ENCODE measurements at places on chromosomes 12 and 14.
A peak's percentile ranks its signal among the peaks of the same experiment; 100 is the strongest.

GRCh38 chr12:124722878-124723277 lies 140.8 kb downstream of the SCARB1 start:
- DNase-seq: no peak

GRCh38 chr12:14844401-14844800 lies 1.1 kb upstream of the ART4 start:
- DNase-seq: no peak

GRCh38 chr12:45879363-45879895 lies 110.9 kb downstream of the SCAF11 start:
- DNase-seq: no peak

DNA sequence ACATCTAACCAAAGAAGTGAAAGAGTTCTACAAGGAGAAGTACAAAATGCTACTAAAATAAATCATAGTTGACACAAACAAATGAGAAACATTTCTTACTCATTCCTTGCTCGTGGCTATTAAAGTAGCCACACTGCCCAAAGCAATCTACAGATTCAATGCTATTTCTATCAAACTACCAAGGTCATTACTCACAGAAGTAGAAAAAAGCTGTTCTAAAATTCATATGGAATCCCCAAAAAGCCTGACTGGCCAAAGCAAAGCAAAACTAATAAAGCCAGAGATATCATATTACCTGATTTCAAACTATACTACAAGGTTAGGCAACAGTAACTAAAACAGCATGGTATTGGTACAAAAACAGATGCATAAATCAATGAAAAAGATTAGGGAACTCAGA lies 305.6 kb downstream of the RPAP3 start:
- DNase-seq: no peak

- peak; percentile 73 for DNase-seq
Measured at GRCh38 chr14:54175298-54175942, 218.8 kb upstream of the BMP4 start.

GRCh38 chr14:51823706-51824105 lies 36.7 kb upstream of the GNG2 start:
- no peak for DNase-seq

- no peak for DNase-seq
Measured at GRCh38 chr12:103716517-103717196, 124.4 kb downstream of the NT5DC3 start.

GRCh38 chr12:49507139-49507538 lies 31.7 kb upstream of the KCNH3 start:
- no peak for DNase-seq

DNA sequence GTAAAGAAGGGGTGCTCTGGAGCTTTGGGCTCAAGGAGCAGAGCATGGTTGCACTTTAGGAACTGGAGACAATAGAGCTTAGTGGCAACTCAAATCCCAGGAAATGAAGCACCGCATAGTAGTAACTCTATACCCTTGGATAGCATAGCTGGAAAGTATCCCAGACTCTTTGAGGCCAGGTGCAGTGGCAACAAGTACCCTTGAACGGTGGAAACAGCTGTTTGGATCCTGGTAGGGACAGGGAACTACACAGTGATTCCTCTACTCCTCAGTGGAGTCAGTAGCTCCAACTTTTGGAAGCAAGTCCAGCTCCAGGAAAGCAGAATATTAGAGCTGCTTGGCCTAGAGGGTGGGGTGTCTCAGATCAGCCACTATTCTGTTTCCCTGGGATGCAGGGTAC lies 129.0 kb upstream of the WSCD2 start:
- no peak for DNase-seq

GRCh38 chr12:6946033-6946919 lies 2.5 kb downstream of the C12orf57 start:
- DNase-seq: peak; percentile 77

DNA sequence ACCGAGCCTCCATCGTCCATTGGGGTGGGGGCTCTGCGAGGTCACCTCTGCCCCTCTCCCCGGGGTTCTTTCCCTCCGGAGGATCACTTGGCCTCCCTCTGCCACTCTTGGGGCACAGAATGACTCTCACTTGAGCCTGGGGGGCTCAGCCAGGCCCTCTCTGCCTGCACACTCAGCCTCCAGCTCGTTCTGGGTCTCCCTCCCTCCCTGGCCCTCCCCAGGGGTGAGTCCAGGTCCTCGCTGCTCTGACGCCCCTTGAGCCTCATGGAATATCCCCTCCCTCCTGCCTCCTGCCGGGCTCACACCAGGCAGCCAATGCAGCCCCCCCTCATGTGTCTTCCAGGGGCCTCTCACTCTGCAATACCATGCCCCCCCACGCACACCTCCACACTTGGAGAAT lies 17.7 kb upstream of the SFSWAP start:
- DNase-seq: no peak

- no peak for DNase-seq
Measured at GRCh38 chr12:65948320-65949008, 124.2 kb downstream of the HMGA2 start.

- no peak for DNase-seq
Measured at GRCh38 chr12:108594-108993, 42.0 kb downstream of the IQSEC3 start.

GRCh38 chr14:30656190-30656632 lies 34.1 kb downstream of the SCFD1 start:
- peak; percentile 36 for DNase-seq

GRCh38 chr14:42563313-42563712 lies 956.6 kb downstream of the LRFN5 start:
- DNase-seq: no peak

- DNase-seq: no peak
Measured at GRCh38 chr12:84073401-84073800, 839.2 kb downstream of the SLC6A15 start.

DNA sequence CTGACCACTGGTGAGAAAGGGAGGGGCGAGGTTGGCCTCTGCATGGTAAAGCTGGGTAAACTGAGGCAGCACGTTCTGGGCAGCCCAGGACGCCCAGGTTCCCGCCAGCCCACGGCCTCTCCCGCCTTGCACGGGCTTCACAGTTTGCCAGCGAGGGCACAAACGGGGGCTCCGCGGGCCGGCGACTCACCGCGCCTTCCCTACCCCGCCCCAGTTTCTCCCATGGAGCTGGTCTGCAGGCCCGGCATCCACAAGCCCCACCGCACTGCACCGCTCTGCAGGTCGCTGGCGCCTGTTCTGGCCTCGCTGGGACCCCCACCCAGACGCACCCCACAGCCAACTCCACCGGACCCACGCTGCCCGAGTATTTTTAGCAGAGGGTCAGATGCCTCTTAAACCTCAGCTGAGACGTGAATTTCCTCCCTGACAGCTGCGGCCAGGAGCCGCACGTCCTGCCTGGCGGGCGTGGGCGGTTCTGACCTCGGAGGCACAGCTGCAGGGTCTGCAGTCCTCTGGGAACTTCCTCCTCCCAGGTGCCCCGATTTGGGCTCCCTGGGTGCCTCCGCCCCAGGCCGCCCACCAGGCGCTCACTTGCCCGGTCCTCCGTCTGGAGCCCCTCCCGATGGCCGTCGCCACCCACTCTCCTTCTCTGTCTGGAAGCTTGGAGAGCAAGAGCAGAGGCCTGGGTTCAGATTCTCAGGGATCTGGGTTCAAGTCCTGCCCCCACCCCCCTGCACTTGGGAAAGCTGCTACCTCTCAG lies 29.5 kb upstream of the INF2 start:
- DNase-seq: no peak

- DNase-seq: no peak
Measured at GRCh38 chr14:20782280-20782890, 1.3 kb downstream of the RNASE6 start.

DNA sequence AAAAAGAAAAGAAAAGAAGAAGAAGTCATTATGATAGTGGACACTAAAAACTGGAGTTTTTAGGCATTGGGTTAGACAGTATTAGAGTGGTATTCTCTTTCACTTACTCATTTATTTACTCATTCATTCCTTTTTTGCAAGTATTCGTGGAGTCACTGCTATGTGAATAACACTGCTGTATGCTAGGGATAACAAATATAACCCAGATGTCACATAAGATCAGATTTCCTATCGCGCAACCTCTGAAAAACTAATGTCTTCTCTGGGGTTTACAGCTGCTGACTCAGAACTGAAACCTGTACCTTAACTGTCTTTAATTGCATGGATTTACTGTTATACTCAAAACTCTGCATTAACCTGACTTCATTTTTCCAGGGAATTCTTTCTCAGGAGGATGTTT lies 353.7 kb downstream of the LRIG3 start:
- DNase-seq: no peak
